Upper lobe of left lung (tissue), 6 donors: ENCODE measurements at places on chromosomes 3 and 15. TPM values are rescaled to one million over a fixed set of nuclear protein-coding genes. Genes with fewer than 3 reads are reported as not detected.
A peak's percentile ranks its signal among the peaks of the same experiment; 100 is the strongest.

- no peak for DNase-seq
Measured at GRCh38 chr3:31575448-31575847, 42.7 kb downstream of the STT3B start.

DNA sequence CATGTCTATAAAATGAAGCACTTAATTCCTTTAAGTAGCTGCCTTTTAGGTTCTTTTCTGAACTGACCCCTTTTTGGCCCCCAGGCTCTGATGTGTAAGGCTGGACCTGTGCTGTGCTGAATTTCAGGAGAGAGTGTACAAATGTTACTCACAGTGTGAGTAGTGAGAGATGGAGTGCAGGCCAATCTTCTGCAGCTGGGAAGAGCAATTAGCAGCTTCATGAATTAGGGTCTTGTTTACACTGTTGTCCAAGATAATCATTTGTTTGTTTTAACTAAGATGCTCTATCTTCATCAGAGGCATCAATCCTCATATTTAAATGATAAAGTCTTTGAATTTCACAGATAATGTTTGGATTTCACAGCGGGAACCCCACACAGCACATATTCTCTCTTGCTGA lies 19.4 kb downstream of the ARPP21 start:
- no peak for DNase-seq

DNA sequence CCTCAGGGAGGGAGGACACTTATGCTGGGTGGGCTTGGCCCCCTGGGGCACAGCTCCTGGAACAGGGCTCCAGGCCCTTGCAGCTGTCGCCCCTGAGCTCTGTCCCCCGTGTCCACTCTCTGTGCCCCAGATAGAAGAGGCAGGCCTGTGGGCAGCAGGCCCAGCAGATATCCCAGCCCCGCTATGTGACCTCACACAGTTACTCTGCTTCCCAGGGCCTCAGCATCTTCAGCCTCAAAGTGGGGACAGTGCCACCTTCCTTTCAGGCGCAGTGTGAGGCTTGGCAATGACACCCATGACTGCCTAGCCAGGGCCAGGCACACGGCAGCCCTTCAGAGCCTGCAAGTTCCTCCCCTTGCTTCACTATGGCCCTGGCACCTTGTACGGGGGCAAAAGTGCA lies 98.4 kb downstream of the IQSEC1 start:
- DNase-seq: no peak

DNA sequence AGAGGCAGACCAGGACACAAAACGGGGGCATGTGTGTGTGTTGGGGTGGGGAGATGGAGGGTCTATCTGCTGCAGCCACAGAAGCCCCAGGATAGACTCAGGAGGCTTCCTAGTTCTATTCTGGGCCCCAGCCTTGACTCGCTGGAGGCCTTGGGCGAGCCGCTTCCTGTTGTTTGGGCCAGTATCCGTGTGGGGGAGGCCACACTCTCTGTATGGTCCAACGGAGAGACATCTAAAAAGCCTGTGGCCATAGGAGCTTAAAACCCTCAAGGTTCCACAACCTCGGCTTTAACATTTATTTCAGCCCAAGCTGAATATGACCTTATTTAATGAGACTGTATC lies 32.8 kb downstream of the POC1A start:
- peak; percentile 38 for DNase-seq

GRCh38 chr15:80289528-80290495 lies 37.8 kb upstream of the CTXND1 start:
- no peak for DNase-seq

GRCh38 chr15:81642451-81642990 lies 268.5 kb upstream of the TMC3 start:
- no peak for DNase-seq

DNA sequence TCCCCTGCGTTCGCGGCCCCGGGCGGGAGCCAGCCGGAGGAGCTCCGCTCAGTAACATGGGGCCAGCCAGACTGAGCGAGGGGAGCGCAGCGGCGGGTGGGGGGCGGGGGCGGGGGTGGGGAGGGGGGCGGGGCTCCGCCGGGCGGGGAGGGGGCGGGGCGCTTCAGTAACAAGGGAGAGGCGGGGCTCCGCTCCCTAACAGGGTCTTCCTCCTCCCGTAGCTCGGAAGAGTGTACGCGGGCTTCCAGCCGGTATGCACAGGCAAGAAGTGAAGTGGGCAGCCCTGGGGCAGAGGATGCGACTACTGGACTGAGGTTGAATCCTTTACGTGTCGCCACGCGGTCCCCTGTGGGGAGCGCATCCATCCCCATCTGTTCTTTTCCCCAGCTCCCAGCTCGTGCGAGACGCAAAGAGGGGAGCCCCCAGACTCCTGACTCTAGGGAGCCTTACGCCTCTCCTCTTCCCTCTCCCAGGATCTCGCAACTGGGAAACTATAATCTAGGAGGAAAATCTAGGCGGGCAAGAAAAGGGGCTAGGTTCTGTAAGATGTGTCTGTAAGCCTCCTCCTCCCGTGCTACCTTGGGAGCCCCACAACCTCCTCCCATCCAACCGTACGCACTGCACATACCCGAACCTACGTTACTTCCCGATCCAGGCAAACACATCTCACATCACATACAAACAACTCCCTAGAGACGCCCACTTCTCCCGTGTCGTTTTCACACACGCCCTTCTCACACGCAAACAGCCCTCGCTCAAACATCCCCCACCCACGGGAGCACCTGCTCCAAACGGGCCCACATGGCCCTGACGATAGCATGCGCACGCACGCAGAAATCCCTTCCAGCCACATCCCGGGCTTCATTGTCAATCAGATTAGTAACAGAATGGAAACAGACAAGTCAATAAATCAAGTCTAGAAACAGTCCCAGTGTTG lies at the start of gene SHF:
TSS of gene SHF (minus strand) at position 73 of the 937 bp plus-strand sequence. CDS start at position 58, 15 bp downstream.
- DNase-seq: peak; percentile 68

GRCh38 chr15:25810631-25811091 lies 52.5 kb downstream of the ATP10A start:
- DNase-seq: peak; percentile 24

DNA sequence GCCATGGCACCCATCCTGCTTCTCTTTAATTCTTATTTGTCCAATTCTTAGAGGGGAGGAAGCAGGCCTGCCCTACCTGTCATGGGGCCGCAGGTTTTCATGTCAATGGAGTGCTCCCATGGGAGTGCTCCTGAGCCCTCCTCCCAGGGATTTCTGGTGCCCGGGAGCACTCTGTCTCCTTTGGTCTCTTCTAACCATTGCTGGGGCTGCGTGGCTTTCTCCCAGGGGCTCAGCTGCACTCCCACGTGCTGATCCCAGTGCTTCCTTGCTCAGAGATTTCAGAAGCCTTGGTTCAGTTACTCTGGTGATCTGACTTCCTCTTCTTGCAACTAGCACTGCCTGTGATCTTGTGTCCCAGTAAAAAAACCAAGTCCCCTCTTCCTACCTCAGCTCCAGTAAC lies 68.0 kb upstream of the ARL8B start:
- no peak for DNase-seq

GRCh38 chr15:41899854-41900442 lies 6.1 kb upstream of the SPTBN5 start:
- no peak for DNase-seq

DNA sequence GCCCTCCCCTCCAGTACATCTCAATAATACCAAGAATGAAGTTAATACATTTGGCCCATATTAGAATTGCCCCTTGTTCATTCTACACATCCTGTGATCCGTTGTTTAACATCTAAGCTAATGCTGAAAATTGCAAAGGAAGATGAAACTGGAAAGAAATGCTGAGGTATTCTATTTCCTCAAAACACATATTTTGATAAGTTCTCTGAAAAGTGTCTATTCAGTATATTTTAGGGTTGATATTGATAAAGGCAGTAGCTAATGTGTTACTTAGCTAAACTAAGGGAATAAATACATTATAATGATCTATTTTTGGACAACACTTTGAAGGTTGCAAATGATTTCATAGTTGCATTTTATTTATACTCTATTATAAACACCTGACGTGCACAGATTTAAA lies 702.6 kb upstream of the ROBO1 start:
- no peak for DNase-seq

- DNase-seq: no peak
Measured at GRCh38 chr3:66789580-66790237, 208.4 kb upstream of the KBTBD8 start.

GRCh38 chr3:176789947-176790346 lies 407.3 kb downstream of the TBL1XR1 start:
- DNase-seq: no peak

DNA sequence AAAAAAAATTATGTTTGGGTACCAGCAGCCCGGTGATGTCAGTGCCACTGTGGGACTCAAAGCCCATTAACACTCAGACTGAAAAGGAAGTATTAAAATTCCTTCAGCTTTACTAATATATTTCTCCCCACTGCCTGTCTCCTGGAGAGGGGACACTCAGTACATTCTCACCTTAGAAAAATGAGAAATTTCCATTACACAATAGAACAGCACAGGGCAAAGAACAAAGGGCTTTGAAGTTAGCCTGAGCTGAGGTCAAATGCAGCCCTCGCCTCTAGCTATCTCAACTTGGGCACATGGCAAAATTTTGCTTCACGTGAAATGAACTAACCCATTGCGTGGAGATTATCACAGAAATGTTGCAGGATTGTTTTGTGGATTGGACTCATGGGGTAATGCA lies 80.8 kb downstream of the RARB start:
- no peak for DNase-seq

Gene MYO1E
- 161 TPM for total RNA-seq

Gene RARB
- 15.4 TPM for total RNA-seq

Gene GPR149
- not detected for total RNA-seq

Gene CKMT1A
- total RNA-seq: 3.0 TPM
